ENCODE measurements at places on chromosomes 4 and X.

- DNase-seq = no peak
These were observed 258.6 kb downstream of the FAT4 start for GRCh38 chr4:125573368-125573767.

DNA sequence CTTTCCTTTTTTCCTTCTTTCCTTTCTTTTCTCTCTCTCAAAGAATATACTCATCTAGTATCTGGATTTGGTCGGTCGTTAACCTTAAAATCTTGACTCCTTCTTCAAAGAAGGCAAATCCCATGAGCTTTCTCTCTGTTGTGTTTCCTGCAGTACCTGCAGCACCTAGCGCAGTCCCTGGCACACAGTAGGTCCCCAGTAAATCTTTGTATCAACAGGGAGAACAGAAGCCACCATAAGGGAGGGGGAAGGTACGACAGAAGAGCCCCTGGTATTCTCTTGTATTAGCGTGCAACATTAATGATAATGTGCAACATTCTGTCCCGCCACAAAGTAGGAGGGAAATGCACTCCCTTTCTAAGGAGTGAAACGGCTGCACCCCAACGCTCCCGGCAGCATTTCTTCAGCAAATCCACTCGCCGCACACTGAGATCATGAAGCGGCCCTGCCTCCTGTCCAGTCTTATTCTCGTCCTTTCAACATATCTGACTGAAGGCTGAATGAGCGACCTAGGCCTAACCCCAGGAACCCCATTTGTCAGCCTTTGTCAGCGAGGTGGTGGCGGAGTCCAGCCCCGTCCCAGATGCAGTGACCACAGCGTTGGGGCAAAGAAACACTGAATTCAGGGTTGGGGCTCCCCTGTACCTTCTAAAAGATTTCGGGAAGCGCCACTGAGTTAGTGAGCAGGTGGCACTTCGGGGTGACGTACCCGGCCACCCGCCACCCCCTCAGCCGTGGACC lies 133.7 kb downstream of the AMELX start:
- DNase-seq = no peak

GRCh38 chr4:82578935-82579334 lies 17.1 kb upstream of the TMEM150C start:
- DNase-seq = no peak

DNA sequence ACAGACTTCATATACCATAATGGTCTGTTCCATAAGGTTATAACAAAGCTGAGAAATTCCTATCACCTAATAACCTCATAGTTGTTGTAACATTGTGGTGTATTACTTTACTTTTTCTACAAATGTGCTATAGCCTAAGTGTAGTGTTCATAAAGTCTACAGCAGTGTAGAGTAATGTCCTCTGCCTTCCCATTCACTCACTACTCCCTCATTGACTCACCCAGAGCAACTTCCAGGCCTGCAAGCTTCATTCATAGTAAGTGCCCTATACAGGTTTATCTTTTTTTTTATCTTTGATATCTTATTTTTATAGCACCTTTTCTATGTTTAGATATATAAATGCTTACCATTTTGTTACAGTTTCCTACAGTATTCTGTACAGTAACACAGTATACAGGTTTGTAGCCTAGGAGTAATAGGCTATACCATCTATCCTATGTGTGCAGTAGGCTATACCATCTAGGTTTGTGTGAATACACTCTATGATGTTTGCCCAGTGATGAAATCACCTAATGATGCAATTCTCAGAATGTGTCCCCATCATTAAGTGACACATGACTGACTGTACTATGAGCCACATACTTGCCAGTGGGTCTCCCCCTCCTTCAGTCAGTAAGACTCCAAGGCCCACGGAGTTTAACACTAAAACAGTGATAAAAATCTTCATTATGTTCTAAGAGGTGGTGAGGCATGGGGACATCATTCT lies 299.9 kb downstream of the UNC5C start:
- DNase-seq = no peak

DNA sequence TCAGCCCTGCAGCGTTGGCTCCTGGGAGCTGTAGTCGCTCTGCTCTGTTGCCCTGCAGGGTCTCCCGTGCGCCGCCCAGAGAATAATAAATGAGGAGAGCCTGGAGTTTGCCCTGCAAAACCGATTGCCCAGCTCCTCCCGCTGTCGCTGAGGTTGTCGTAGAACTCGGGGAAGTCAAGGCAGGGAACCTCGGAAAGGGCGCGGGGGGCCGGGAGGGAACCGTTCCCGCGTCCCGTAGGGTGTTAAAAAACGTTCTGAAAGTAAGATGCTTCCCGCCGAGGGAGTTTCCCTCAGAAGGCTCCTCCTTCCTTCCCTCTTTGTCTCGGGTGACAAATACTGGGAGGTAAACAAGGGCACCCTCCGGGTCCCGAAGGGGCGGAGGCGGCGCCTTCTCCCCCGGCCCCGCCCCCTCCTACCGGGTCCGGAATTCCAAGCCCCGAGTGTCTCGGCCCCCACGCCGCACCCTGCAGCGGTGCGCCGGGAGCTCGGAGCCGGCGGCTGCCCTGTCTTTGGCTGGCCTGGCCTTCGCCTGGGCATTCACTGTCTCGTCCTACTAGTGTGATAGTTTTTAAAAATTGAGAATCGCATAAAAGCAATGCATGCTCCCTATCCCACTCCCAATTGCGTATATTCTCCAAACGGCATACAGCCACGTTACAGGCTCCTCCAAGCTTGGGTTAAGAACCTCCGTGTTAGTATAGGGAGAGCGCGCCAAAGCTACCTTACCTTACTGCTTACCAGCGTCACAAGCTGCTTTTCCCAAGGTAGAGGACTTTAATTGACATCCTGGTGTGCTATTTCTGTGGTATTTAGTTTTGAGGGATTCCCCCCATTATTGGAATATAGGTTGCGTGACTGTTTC lies 964 bp upstream of the HMGB2 start:
- no peak for DNase-seq

DNA sequence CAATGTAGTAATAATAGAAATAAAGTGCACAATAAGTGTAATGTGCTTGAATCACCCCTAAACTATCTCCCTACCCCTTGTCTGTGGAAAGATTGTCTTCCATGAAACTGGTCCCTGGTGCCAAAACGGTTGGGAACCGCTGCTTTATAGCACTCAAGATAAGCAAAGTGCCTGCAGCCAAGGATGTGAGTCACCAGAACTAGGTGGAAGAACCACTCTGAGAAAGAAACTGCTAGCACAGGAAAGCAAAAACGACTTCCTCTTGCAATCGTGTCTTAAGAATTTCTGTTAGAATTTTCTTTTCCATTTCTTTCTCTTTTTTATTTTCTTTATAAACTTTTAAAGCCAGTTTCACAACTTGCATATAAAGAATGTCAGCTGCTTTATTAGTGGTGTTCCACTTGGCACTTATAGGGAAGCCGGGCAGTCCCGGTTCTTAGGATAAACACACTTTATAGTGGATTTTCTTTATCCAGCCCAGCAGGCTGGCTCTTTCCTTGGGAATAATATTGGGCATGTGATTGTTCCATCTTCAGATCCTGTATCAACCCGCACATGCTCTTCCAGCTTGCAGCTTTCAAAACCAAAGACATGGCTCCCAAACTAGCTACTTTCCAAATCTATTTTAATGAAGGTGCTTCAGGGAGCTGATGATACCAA lies 32.3 kb upstream of the CXCL8 start:
- no peak for DNase-seq

- no peak for DNase-seq
These were observed 290.7 kb upstream of the PPP1R2C start for GRCh38 chrX:43068639-43069038.

- no peak for DNase-seq
These were observed 27.8 kb upstream of the OPHN1 start for GRCh38 chrX:68461093-68461492.
